ENCODE measurements at places on chromosomes 4 and X. TPM values are rescaled to one million over a fixed set of nuclear protein-coding genes. Genes with fewer than 3 reads are reported as not detected.

The FDCSP gene
- total RNA-seq: 1.7 TPM

The ESX1 gene
- total RNA-seq: not detected

The PDHA1 gene
- 90.3 TPM for total RNA-seq

GRCh38 chr4:124722071-124722470 lies 9.5 kb upstream of the ANKRD50 start:
- DNase-seq: no peak

DNA sequence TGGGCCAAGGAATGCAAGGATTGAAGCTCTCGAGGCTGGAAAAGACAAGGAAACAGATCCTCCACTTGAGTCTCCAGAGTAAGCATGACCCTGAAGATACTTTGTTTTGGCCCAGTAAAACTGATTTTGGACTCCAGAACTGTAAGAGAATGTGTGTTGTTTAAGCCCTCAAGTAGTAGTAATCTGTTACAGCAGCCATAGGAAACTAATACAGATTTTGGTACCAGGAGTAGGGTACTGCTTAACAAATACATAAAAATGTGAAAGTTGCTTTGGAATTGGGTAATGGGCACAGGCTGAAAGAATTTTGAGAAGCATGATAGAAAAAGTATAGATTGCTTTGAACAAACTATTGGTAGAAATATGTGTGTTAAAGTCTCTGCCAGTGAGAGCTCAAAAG lies 17.4 kb upstream of the FRAS1 start:
- DNase-seq: no peak

DNA sequence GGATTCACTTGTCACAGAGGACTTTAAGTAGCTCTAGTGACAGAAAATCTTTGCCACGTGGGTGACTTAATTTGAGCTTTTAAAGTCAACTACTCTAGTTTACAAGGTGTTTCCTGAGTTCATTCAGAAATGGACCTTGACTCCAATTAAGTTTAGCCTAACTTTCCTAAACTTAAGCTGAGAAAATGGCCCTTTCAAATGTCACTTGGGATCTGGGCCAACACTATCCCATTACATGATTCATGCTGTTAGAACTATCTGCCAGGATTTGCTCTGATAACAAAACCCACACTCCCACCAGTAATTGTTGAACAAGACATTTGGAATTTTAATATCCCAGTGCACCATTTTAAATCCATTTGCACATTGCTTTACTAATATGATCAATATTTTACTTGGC lies 40.8 kb downstream of the C4orf46 start:
- DNase-seq: no peak
